ENCODE measurements at places on chromosomes 7 and 10. TPM values are rescaled to one million over a fixed set of nuclear protein-coding genes. Genes with fewer than 3 reads are reported as not detected.
A peak's percentile ranks its signal among the peaks of the same experiment; 100 is the strongest.

SMKR1 gene
- not detected for total RNA-seq

MXI1 gene
- total RNA-seq = 79.5 TPM

DNA sequence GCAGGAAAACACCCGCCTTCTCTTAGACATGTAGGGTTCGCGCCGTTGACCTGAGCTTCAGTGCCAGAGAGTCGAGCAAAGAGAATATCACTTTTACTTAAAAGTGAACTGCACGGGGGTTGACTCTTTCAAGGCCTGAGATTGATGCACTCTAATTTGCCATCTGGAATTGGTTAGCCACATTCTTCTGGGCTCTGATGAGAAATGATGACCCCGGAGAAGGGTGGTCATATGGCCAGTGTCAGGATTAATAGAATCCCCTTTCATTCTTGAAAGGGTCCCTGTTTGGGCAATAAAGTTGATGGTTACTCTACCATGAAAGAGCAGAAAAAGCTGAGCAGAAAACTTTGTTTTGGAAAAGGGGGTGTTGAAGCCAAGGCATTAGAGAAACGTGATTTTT, 31.2 kb downstream of the GRK5 start:
- DNase-seq = no peak

GRCh38 chr10:116270771-116271592, 2.0 kb downstream of the GFRA1 start:
- peak; percentile 54 for DNase-seq

GRCh38 chr10:132786476-132786883, 533 bp upstream of the NKX6-2 start:
- no peak for DNase-seq

GRCh38 chr10:70097459-70097858, 35.2 kb downstream of the AIFM2 start:
- DNase-seq = no peak

DNA sequence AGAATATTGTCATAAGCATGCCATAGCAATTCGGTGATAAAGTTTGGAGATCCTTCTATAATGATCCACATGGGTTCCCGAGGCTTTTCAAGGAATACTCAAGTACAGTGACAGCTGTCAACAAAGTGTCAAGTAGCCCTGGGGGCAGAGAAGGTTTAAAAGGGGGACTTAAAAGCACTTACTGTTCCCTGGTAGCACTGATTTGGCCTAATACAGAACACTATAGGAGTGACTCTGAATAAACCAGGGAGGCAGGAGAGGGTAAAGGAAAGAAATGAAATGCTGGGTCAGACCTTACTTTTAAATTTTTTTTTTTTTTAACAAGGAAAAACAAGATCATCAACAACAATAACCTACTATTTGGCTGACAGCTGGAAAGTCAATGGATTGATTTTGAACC, 20.1 kb downstream of the CHCHD3 start:
- no peak for DNase-seq

DNA sequence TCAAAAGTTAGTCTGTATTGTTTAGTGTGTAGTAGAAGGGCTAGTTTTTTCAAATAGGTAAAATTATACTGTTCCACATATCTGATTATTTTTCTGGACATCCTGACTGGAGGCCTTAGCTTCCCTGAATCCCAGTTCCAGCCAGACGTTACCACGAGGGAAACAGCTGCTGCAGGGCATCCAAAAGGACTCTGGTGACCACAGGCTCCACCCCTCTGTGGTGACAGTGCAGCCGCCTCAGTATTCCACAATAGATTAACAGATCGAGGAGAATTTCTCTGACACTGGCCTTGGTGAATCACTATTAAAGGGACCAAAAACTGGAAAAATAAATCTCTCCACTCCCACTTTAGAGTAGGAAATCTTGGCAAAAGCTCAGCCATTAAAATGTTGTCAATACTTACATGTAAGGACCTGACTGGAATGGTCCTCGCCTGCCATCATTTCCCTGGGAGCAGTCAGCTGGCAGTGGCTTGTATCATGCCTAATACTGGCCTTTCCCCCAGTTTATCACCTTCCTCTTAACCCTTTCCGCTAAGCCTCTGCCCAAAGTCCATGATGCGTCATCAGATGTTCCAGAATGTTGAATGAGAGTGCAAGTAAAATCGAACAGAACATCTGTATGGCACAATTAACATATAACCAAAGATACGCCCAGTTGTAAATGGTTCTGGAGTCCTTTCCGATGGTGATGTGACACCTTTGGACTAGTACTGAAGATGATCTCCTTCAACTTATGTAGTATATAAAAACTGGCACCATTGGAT, 31.6 kb downstream of the ENO4 start:
- no peak for DNase-seq

DNA sequence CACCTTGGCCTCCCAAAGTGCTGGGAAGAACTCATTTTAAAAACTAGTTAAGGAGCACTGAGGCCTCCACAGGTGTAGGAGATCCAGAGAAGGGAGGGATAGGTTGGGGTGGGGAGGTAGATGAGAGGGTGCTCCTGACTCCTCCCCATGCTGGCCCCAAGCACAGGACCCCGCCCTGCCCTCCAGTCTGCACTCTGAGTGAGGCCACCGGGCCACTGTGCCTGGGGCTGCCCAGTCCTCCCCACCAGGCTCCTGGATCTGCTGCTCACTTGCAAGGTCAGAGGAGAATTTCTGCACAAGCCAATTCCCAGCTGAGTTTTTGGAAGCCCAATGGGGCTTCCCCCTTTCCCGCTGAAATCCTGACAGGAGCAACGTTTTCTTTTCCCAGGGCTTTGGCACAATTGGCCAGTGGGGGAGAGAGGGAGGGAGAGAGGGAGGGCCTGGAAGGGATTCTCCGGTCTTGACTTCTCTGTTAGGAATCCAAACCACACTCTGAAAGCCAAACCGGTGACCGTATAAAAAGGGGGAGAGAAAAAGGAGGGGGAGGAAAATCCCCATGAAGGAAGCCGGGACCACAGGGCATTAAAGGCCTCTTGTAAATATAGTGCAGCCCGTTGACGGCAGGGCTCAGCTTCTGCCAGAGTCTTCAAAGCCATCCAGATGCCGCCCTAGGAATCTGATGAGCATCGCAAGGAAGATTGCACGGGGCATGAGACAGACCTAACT, 116.2 kb downstream of the SH3PXD2A start:
- peak; percentile 77 for DNase-seq
